NCI-H524 (cell line): ENCODE measurements at places on chromosomes 3 and 15.

- DNase-seq, result no peak
These were observed 6.8 kb upstream of the SKIL start for GRCh38 chr3:170350515-170351413.

DNA sequence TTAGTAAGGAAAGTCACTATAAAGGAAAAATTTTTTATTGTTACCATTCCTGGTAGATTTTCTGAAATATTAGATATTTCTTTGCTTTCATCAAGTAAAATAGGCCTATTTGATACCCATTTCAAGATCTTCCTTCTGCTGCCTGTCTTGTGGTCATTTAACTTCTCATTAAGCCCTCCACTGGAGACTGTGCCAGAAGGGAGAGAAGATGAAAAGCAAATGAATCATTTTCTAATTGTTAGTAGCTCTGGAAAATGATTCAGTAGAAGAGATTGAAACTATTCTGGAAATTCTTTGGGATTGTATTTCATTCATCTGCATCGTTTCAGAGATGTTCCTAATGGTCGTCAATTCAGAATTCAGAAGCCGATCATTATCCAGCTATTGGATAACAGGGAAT is 3.2 kb downstream of the KCTD6 start:
- no peak for DNase-seq

DNA sequence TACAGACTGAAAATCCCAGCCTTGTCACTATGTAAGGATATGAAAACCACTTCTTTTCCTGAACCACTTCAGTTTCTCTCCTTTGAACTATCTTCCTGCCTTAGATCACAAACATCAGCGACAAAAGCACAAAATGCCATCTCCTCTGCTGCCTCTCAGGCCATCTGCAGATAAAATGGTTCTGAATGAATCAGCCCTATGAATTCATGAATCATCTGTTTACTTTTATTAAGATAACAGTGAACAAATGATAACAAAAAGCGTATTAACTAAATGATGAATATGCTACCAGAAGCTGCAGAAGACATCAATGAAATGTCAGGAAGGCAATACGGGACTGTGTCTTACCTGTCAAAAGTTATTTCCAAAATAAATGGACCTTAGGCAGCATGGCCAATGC is 928.1 kb downstream of the ROBO1 start:
- no peak for DNase-seq

GRCh38 chr15:65130941-65131340 is 2.7 kb downstream of the PDCD7 start:
- no peak for DNase-seq

DNA sequence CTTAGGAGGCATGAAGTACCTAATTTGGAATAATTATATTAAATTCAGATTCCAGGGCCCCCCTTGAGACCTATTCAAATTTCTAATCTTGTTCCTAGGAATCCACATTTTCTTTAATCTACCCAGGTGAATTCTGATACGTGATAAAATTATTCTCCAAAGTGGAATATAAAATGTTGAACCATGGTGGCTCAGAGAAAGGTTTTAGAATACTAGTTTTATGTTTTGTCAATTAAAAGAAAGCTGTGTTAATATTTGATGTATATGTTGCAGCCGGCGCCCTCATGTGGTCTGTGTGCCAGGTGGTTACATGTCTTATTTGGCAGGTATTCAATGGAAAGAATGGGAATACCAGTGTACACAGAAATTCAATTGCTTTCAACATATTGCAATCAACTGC is 321.8 kb downstream of the FEZF2 start:
- DNase-seq, result no peak

DNA sequence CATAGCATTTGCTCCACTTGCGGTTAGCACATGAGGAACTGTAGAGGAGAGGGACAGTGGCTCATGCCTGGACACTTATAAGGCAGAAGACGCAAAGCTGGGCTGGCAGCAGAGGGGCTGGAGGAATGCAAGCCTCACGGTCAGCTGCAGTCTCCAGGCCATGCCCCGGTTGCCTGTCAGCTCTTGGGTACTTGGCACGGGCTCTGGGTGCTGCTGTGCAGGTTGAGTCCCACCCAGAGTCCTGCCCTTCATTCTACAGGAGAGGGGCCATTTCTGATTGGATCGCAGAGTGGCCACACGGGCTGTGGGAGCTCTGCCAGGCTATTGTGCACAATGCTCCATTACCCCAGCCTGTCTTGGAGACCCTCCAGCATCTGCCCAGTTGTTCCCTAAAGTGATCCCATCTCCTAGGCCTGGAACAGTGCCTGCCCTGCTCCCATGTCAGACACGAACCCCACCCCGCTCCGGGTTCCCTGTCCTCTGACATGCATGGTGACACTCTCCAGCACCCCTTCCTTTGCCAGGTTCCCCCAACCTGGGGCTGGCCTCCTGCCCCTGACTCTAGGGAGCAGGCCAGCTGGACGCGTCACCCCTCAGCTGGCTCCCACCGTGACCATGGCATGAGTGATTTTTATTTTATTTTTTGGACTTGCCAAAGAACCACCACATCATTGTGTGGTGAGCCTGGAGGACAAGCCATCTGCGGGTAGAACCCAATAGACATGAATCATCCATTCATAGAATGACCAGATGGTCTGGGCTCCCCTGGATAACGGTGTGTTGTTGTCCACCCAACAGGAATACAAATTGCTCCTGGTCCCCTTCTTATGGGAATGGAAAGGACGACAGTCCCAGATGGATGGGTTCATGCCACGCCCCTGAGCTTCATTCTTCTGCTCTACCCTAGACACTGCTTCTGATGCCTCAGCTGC is 51.0 kb upstream of the KLF13 start:
- no peak for DNase-seq

- no peak for DNase-seq
These were observed 54.2 kb downstream of the PIK3R4 start for GRCh38 chr3:130692455-130692854.

GRCh38 chr3:13532631-13533030 is 16.3 kb upstream of the FBLN2 start:
- no peak for DNase-seq

GRCh38 chr15:89735773-89736172 is 15.3 kb downstream of the MESP1 start:
- no peak for DNase-seq

- no peak for DNase-seq
These were observed 44.1 kb upstream of the LINGO1 start for GRCh38 chr15:77676569-77677375.

DNA sequence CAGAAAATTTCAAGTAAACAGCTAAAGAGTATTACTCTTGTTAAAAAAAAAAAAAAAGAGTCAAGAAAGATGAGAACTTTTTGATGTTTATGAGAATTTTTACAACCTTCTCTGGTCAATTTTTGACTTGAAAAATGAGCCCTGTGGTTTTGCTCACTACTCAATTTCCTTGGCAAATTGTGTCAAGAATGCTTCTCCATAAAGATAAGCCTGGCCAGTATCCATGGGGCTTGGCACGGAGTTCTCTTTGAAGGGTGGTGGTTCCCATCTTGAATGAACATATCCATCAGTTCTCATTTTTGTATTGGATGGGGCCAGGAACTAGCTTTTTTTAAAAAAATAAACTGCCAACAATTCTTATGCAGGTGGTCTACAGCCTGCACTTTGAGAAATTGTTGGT is 179.9 kb downstream of the RYR3 start:
- no peak for DNase-seq

DNA sequence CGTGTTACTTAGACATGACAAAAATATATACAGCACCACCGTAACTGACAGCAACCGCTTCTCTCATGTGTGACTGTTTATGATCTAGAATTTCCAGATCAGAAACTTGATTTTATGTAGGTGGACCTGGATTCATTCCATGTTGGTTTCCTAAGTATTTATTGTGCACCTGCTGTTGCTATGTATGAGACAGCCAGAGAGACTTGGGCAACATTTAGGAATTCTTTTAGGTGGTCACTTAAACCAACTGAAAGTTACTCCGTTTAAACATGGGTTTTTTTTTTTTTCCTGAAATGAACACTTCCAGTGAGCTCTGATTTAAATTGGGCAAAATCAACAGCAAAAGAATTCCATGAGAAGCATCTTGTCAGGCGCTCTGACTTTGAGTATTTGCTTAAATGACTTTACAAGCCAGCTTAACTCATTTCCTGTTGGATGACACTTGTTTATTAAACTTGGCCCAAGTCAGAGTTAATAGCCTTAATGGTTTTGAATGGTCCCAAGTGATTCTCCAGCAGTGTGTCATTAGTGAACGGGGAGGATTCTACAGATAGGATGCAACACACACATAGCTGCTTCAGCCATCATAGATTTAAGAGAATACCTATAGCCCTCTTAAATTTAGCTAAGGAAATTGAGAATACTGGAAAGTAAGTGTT is 31.8 kb downstream of the MITF start:
- DNase-seq, result no peak

GRCh38 chr15:70505411-70505919 is 257.9 kb downstream of the UACA start:
- DNase-seq, result peak; percentile 12

GRCh38 chr3:43852066-43852465 is 161.3 kb downstream of the ABHD5 start:
- no peak for DNase-seq
